ENCODE measurements at places on chromosomes 4 and X. TPM values are rescaled to one million over a fixed set of nuclear protein-coding genes. Genes with fewer than 3 reads are reported as not detected.

Gene TGIF2LX
- polyA plus RNA-seq: not detected

Gene LDB2
- polyA plus RNA-seq: not detected

GRCh38 chr4:90503677-90504076 is 376.5 kb downstream of the CCSER1 start:
- H3K27ac ChIP-seq: no peak overlapping the region
- no peaks in the 10 kb centered on the region for H3K4me1 ChIP-seq
- no peak for DNase-seq
- H3K27me3 ChIP-seq: no peaks in the 10 kb centered on the region
- no peaks in the 10 kb centered on the region for H3K36me3 ChIP-seq

DNA sequence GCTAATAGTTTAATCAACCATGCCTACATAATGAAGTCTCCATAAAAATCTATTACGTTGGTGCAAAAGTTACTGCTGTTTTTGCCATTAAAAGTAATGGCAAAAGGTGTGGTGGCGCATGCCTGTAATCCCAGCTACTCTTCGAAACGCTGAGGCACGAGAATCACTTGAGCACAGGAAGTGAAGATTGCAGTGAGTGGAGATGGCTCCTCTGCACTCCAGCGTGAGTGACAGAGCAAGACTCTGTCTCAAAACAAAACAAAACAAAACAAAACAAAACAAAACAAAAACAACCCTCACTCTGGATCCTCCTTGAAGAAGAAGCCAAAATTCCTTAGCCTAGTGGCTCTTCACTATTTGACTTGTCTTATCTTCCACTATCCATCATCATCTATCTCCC is 78.0 kb downstream of the MSN start:
- H3K36me3 ChIP-seq: peaks cover 5% of the 10 kb centered on the region
- H3K27ac ChIP-seq: no peak overlapping the region
- H3K27me3 ChIP-seq: no peaks in the 10 kb centered on the region
- DNase-seq: no peak
- H3K4me1 ChIP-seq: no peaks in the 10 kb centered on the region

Gene FAM133A
- polyA plus RNA-seq: not detected

Gene ZNF275
- 6.6 TPM for polyA plus RNA-seq

DNA sequence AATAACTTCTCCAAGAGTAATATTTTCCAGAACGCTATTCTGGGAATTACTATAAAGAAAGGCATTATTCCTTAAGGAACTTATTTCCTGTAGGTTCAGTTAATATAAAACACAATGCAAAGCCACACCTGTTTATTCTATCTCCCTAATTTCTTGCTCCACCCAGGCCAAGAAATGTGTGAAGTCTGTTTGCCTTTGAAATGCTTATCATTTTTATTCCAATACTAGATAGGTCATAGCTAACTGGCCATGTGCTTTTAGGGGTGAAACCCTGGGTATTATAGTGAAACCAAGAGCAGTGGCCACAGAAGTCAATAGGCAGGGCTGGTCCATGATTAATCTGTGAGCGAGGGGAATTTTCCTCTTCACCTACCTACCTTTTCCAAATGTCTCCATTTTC is 14.8 kb downstream of the CXCL3 start:
- H3K27me3 ChIP-seq: no peaks in the 10 kb centered on the region
- no peaks in the 10 kb centered on the region for H3K4me1 ChIP-seq
- H3K27ac ChIP-seq: no peak overlapping the region
- no peak for DNase-seq

Gene PDGFC
- polyA plus RNA-seq: not detected

- no peak overlapping the region for H3K27ac ChIP-seq
- H3K4me1 ChIP-seq: no peaks in the 10 kb centered on the region
- H3K4me3 ChIP-seq: no peak overlapping the region
- H3K36me3 ChIP-seq: no peaks in the 10 kb centered on the region
Observed at GRCh38 chr4:23775694-23776093, 114.2 kb downstream of the PPARGC1A start.

DNA sequence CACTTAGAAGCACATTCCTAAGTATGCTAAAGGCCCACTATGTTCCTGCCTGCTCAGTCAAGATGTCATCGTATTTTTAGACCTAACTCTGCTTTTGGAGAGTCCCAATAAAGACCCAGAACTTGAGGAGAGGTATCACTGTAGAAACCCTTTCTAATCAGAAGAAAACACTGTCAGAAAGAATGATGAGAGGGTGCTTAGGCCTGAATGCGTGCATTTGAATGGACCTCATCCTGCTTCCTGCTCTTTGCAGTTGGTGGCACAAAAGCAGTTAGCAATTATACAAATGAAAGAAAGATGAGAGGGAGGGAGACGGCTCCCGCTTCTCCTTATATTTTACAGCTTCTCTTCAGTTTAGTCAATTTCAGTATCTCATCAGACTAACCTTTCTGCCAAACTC is 987.2 kb downstream of the CCSER1 start:
- no peak overlapping the region for H3K4me3 ChIP-seq
- no peak overlapping the region for H3K27ac ChIP-seq
- no peaks in the 10 kb centered on the region for H3K36me3 ChIP-seq
- no peaks in the 10 kb centered on the region for H3K4me1 ChIP-seq
- DNase-seq: no peak

- no peaks in the 10 kb centered on the region for H3K27me3 ChIP-seq
- no peaks in the 10 kb centered on the region for H3K4me1 ChIP-seq
- no peak for DNase-seq
Observed at GRCh38 chrX:32530802-32531403, 680.4 kb downstream of the DMD start.

DNA sequence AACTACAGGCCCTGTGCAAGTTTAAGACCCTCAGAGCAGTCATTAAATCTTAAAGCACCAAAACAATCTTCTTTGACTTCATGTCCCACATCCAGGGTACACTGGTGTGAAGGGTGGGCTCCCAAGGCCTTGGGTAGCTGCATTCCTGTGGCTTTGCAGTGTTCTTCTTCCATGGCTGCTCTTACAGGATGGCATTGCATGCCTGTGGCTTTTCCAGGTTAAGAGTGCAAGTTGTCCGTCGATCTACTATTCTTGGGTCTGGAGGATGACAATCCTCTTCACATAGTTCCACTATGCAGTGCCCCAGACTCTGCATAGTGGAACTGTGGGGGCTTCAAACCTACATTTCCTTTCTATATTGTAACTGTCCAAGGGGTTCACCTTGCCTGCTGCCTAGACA is 494.5 kb downstream of the CFAP47 start:
- H3K36me3 ChIP-seq: no peaks in the 10 kb centered on the region
- no peaks in the 10 kb centered on the region for H3K4me1 ChIP-seq
- H3K4me3 ChIP-seq: no peak overlapping the region
- H3K27me3 ChIP-seq: no peaks in the 10 kb centered on the region
- no peak for DNase-seq

Gene ADAMTS3
- polyA plus RNA-seq: not detected

DNA sequence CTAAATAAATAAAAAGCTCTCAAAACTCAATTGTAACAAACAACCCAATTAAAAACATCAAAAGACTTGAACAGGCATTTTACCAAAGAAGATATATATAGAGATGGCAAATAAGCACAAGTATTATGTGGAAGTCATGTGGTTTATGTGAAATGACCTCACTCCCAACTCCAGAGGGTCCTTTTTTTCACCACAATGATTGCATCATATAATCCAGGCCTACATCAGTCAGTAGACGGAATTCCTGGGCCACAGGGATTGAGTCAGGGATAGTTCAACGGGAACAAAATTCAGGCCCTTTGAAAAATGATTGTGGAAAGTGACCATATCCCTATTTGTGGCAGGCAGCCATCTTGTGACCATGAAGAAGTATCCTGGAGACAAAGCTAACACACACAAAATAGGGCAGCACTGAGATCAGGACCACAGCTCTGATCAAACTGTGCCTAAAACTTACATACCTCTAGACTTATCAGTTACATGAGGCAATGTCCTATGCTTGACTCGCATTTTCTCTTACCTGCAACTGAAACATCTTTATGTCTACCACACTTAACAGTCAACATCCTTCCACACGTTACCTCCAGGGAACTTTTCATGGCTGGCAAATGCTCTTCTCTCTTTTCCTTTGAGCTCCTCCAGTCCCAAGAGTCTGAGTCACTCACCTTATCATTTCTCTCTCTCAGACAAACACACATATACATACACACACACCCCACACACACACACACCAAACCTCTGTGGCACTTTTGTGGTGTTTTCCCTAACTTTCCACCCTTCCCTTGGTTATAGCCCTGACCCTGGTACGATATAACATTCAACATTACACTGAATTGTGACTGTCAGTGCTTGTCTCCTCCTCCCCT is 113.5 kb downstream of the PHF8 start:
- no peak overlapping the region for H3K4me3 ChIP-seq
- no peaks in the 10 kb centered on the region for H3K4me1 ChIP-seq
- no peaks in the 10 kb centered on the region for H3K36me3 ChIP-seq

GRCh38 chr4:18568600-18568999 is 547.0 kb upstream of the LCORL start:
- H3K4me3 ChIP-seq: no peak overlapping the region
- no peak for DNase-seq
- no peaks in the 10 kb centered on the region for H3K27me3 ChIP-seq
- H3K27ac ChIP-seq: no peak overlapping the region
- no peaks in the 10 kb centered on the region for H3K4me1 ChIP-seq
- no peaks in the 10 kb centered on the region for H3K36me3 ChIP-seq

DNA sequence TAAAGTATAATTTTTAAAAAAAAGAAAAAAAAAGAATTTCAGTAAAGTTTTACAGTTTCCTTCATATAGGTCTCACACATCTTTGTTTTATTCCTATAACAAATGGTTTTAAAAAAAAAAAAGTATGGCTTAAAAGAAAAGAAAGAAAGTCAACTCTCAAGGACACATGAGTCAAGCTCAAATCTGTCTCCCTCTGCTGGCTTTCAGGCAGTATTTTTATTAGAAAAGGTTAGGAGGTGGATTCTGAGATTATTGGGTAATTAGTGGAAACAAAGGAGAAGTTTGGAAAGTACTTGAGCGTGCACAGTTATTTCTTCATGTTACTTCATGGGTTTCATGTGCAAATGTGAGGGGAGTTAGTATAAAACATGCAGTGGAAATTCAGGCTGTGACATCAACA is 36.6 kb upstream of the BTC start:
- H3K4me1 ChIP-seq: no peaks in the 10 kb centered on the region
- no peaks in the 10 kb centered on the region for H3K27me3 ChIP-seq
- no peaks in the 10 kb centered on the region for H3K36me3 ChIP-seq
